Stimulated activated CD4-positive, alpha-beta T cell treated with anti-CD3 and anti-CD28 coated beads, Interleukin-12 subunit alpha, Interleukin-12 subunit beta, amount 100 ng/mL, for 24 hours (primary cell): ENCODE measurements at places on chromosomes 2 and 18.

- DNase-seq: no peak
Measured at GRCh38 chr2:207836521-207837133, 66.9 kb upstream of the FZD5 start.

DNA sequence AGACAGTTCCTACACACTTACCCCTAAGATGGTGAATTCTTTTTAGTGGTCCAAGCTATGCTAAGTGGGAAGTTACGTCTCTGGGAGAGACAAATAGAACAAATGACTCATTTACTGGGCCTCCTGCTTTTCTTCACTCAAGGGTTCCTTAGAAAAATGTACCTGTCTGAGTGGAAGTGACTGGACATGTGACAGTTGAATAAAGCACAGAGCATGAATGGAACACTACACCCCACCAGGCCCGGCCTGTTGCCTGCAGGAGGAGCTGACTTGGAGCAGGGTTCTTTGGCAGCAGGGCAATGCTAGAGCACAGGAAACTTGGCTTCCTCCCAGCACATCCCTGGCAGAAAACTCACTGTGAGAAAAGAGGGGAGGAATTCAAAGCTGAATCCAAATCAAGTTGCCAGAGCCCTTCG lies 451.0 kb upstream of the SETBP1 start:
- no peak for DNase-seq

- DNase-seq: no peak
Measured at GRCh38 chr2:235812185-235812665, 318.4 kb downstream of the AGAP1 start.

DNA sequence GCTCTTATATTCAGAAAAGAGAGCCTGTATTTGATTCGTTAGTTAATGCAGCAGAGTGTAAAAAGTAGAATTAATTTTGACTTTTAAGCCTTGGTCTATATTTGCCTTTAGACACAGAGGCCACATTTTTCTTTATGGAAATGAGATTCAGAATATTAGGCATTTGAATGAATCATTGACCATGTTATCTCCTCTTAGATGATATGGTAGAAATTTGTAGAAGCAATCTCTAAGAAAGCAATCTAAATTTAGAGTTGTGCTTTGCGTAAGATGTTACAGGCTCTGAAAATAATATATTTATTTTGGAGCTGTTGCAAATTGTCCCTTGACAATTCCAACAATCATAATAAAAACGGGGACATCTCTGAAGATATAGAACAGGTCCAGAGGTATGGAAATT lies 68.3 kb upstream of the ST6GAL2 start:
- DNase-seq: no peak

- no peak for DNase-seq
Measured at GRCh38 chr2:152376968-152377367, 42.0 kb downstream of the FMNL2 start.

GRCh38 chr18:35247412-35248249 lies 6.8 kb downstream of the ZNF397 start:
- no peak for DNase-seq

GRCh38 chr2:66789741-66790140 lies 354.8 kb downstream of the MEIS1 start:
- no peak for DNase-seq

GRCh38 chr2:240952496-240953246 lies 45.7 kb upstream of the SNED1 start:
- DNase-seq: no peak

DNA sequence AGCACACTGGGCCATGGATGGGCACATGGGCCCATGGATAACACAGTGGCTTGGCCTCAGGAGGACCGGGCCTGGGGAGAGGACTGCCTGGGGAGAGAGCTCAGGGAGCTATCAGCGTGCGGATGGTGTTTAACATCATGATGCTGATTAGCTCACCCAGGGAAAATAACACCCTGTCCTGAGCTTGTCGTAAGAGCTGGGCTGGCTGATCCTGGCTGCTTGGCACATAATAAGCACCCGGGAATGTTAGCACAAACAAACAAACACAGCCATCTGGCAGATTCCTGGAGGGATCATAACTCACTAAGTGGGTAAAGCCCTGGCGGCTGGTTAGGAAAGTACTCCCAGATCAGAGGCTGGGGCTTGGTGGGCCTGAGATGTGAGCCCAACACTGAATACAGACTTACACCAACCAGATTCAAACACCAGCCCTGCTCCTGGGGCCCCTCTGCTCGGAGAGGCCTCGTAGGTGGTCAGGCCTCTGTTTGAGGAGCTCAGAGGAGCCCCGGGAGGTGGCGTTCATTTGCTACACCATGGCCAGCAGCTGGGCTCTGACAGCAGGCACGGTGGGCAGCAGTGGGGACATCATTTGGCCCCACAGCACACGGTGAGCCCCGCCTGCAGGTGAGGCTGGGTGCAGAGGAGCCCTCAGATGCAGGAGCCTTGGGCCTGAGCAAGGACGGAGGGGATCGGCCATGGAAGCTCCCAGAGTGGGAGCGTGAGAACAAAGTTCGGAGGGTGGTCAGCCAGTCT lies 193.4 kb upstream of the HDAC4 start:
- no peak for DNase-seq
